Posterior vena cava (tissue), 2 donors: ENCODE measurements at places on chromosomes 6 and 20. TPM values are rescaled to one million over a fixed set of nuclear protein-coding genes. Genes with fewer than 3 reads are reported as not detected.

Gene XKR7
- total RNA-seq = not detected

Gene SIRPA
- total RNA-seq = 42.1 TPM

DNA sequence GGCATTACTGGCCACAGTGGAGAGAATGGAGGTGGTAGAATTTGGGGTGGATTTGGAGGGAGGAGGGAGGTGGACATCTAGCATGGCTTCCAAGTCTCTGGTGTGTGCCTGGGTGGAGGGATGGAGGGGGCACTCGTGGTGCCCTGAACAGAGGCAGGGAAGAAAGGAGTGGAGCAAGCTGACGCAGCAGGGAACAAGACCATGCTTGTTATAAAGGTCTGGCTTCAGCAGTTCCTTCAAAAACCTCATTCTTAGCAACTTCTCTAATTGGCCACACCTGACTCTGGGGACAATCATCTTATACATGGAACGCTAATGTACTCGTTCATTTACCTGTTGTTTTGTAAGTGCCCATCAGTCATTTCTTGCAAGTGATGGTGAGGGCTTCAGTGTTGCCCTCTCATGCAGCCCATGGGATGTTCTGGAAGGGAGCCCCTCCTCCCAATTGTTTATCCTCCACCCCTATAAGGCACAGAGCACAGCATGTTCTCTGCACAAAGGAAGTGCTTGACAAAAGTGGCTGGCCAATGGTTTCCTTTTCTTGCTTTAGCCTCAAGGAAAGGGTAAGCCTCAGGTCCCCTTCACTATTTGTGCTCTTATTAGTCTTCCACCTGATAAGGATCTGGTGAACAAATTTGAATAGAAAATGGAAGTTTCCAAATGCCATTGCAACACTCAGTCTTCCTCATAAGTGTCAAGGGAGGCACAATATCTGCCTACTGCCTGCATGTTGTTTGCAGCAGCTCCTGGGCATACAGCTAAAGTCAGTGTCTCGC is 39.3 kb downstream of the GFOD1 start:
- no peak for DNase-seq

Gene NSFL1C
- total RNA-seq = 62.0 TPM

DNA sequence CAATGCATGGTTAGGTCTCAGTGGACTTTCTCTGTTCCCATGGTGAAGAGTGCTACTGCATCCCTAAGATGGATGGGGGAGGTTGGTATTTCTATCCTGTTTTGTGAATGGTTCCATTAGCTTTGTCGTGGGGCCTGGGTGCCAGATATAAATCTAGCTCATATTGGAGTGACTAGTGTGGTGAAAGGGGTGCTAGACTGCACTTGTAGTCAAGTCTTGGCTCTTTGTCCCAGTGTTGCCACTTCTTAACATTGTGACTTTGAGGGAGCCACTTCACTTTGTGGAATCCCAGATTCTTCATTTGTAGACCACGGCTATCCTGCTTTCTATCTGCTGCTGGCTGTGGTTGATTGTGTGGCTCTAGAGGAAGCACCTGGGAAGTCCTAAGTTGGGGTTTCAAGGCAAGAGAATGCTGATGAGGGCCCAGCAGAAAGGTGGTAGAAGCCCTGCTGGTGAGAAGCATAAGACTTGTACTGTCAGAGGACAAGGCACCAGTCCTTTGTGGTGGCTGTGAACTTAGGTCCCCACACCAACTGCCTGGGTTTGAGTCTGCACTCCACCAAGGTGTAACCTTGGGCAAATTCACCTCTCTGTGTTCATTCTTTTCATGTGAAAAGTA is 44.1 kb downstream of the VAPB start:
- DNase-seq = no peak

DNA sequence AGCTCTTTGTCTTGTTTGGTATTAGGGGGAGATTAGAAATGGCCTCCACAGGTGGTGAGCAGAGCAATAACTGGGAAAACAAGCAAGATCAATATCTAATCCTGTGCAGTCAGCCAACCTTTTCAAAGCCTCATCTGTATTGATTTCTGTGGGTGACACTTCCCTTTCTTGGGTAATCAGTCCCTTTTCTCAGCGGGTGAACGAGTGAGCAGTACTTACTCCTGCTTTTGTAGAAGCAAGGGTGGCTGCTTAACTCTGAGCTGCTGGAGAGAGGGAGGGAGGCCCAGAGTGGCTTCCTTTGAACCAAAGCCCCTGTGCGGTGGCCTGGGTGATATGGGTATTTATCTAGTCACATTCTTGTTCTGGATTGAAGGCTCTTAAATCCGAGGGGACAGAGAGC is 254.8 kb upstream of the CHD6 start:
- no peak for DNase-seq

- no peak for DNase-seq
Measured at GRCh38 chr6:133423242-133423641, 182.1 kb downstream of the EYA4 start.
